ENCODE measurements at places on chromosomes 2 and 18. TPM values are rescaled to one million over a fixed set of nuclear protein-coding genes. Genes with fewer than 3 reads are reported as not detected.

The SCN2A gene
- total RNA-seq: under 0.01 TPM

The SERPINB7 gene
- total RNA-seq: not detected

The NRP2 gene
- 46.2 TPM for total RNA-seq

The CXCR4 gene
- total RNA-seq: 76.6 TPM

The CARF gene
- total RNA-seq: 2.6 TPM

The ICA1L gene
- 1.3 TPM for total RNA-seq

The TCF23 gene
- total RNA-seq: not detected

The G6PC2 gene
- not detected for total RNA-seq

Data from endothelial cell of coronary artery (primary cell).